Panc1 (cell line): ENCODE measurements at places on chromosomes 7 and 10.

DNA sequence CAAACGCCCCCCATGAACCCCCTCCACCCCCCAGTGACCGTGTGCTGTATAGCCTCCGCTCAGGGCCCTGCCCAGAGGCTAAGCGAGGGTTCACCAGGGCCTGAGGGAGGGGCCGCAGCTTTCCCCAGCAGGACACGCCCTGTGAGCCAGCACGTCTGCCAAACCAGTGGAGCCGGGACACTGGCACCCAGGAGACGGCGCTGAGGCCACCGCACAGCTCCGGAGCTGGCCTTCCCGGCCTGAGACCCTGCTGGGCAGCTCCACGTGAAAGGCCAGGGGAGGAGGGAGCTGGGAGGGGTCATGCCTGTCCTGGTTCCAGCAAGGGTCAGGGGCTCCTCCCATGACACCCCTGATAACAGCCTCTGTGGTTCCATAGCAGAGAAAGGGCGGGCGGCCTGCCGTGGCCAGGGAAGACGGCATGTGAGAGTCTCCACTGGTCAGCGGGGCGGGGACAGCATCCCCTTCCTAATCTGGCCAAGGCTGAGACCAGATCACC, 278.3 kb downstream of the ELFN1 start:
- DNase-seq: no peak

- DNase-seq: no peak
Observed at GRCh38 chr10:57897611-57898010, 370.1 kb downstream of the IPMK start.

GRCh38 chr10:76778914-76779795, 858.5 kb downstream of the KCNMA1 start:
- DNase-seq: no peak

GRCh38 chr10:74194545-74194944, 43.5 kb downstream of the ADK start:
- DNase-seq: no peak

DNA sequence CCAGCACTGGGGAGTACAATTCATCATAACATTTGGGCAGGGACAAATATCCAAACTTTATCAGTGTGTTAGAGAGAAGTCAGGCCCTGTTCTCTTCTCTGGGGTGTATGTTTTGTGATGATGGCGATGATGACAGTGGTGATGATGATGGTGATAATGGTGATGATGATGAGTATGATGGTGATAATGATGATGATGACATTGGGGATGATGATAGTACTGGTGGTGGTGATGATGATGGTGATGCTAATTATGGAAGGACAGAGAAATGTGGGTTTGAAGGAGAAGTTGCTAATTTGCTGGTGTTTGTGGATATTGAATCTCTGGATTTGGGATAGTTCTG, 64.0 kb downstream of the CAMK1D start:
- DNase-seq: no peak

DNA sequence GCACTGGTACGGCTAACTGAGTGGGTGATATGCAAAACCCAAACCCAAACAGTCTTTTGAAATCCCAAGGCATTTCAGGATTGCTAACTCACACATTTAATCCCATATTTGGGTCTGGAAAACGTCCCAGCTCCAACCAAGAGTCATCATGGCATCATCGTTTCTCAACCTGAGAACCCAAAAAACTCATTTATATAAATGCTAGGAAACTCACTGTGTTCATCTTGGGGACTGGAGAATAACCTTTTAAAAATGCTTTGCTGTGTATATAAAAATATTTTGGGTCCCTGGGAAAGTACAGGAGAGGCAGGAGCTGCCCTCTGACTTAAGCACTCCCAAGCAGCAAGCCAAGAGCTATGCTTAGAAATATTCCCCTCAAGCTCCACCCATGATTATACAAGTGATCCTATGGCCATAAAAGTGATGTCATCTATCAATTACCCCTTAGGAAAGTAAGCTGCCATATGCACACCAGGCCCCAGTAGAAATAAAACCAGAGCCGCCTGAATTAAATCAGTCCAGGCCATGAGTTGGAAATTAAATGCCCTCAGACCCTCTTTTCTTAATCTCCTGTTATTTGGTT, 352.1 kb downstream of the FRMD4A start:
- no peak for DNase-seq

- DNase-seq: no peak
Observed at GRCh38 chr7:100167912-100168323, 499 bp downstream of the GAL3ST4 start.

- DNase-seq: no peak
Observed at GRCh38 chr10:33819206-33819605, 484.7 kb upstream of the NRP1 start.

GRCh38 chr7:16900209-16900768, 18.5 kb upstream of the AGR3 start:
- DNase-seq: no peak

DNA sequence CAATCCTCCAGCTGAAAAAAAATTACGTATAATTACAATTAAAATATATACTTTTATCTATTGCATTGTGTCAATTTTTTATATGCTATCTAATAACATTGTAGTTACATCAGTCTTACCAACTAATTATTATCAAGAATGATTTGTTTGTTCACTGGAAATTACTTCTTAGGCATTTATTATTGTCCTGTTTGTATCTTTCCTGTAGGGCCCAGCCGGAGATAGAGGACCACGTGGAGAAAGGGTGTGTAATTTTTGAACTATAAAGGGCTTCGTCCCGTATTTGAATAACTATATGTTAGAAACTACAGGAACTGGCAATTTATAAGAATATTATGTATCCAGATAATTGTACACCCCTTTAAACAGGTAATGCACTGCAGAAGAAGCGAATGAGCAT, 4.1 kb downstream of the COL1A2 start:
- no peak for DNase-seq

- no peak for DNase-seq
Observed at GRCh38 chr7:31892099-31892829, 177.9 kb downstream of the PDE1C start.

DNA sequence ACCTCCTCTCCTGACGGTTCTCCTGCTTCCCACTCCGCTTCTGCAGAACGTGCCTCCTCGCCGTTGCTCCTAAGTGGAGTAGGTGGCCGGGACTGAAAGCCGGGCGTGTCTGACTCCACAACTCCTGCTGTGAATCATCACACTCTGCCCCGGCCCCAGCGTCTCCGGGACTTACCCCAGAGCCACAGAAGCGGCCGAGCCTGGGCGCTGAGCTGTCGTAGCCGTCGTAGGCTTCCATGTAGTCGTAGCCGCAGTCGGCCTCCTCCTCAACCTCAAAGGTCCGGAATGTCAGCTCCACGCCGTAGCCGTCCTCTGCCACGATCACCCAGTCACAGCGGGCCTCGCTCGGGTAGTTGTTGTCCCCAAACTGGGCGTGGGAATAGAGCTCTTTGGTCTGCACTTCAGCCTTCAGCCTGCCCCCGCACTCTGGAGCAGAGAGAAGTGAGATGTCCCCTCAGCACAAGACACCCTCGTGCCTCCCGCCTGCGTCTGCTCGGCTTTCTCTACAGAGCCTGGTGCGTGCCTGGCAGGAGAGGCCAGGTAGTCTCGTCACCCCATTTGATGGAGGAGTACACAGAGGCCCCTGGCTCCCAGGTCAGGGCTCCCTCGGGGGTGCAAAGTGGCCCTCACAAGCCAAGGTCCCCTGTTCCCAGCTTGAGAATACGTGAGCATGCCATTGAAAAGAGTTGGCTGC, 11.2 kb upstream of the OPALIN start:
- no peak for DNase-seq

DNA sequence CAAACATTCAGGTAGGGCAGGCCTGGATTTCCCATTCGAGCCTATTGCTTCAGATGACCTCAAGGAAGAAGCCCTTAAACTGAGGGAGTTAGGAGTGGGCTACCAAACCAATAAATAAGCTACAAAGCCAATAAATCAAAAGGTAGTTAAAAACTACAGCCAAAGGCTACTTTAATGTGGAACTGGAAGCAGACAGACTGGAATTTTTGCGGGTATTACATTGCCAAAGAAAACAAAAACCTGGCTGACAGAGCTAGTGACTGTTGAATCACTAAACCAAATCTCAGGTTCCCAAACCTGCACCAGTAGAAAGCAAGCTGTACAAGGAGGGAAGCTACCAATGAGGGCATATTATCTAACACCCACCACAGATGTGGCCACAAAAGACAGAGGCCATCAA, 315.6 kb downstream of the GRM8 start:
- no peak for DNase-seq

DNA sequence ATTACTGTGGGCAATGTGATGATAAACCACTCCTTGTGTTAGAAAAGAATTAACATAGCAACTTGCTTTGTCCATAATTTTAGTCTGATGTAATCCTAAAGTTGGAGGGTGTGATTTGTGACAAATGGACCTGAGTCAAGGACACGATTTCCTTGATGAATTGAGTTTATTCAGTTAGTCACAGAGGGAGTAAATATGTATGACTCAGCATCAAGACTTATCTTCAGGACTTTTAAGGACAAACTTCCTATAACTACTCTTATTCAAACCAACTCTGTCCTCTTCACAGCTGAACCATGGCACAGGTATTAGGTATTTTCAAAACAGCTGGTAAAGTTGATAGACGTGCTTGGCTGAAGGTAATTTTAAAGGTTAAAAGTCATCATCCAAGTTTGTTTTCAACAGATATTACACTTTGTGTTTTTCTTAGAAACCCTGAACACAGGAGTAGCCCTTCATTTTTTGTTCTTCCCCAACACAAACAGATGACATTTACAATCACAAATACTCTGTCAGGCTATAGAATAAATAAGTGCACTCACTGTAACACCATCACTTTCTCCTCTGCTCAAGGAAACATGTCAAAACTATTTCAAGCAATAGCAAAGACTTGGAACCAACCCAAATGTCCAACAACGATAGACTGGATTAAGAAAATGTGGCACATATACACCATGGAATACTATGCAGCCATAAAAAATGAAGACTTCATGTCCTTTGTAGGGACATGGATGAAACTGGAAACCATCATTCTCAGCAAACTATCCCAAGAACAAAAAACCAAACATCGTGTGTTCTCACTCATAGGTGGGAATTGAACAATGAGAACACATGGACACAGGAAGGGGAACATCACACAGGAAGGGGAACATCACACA, 54.5 kb downstream of the COA1 start:
- DNase-seq: peak; percentile 92

GRCh38 chr7:2151801-2152612, 80.7 kb downstream of the MAD1L1 start:
- DNase-seq: no peak

DNA sequence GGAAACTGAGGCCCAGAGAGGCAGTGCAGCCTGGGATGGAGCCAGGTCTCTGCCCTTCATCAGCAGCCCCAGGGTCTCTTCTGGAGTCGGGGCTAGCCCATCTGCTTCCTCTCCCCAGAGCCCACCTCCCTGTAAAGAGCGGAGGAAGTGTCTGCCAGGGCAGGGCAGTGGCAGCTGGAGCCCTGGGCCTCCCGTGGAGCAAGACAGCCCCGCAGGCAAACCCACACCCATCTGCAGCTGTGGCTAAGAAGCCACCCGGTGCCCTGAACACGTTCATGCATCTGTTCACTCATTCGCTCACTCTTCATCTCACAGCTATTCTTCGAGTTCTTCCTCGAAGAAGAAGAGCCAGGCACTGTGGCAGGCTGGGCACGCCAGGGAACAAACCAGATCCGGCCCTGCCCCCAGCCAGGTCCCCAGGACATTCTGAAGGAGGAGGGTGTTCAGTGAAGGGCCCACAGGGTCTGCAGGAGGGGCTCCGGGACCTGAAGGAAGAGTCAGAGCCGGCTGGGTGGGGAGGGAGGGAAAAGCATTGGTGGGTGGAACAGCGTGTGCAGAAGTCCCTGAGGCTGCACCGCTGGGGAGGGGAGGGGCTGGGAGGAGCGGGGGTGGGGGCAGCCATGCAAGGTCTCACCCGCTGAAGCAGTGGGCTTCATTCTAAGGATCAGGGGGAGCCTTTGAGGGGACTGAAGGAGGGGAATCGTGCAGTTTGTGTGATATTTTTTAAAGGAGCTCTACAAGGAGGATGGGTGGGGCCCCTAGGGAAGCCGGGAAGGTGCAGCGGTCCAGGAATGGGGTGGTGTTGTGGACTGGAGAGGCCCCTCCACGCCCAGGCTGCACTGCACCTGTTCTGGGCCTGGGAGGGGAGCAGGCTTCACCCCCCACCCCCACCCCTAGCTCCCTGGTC, 99.1 kb downstream of the UNCX start:
- DNase-seq: no peak

- DNase-seq: no peak
Observed at GRCh38 chr10:61821693-61822092, 79.8 kb upstream of the ARID5B start.

DNA sequence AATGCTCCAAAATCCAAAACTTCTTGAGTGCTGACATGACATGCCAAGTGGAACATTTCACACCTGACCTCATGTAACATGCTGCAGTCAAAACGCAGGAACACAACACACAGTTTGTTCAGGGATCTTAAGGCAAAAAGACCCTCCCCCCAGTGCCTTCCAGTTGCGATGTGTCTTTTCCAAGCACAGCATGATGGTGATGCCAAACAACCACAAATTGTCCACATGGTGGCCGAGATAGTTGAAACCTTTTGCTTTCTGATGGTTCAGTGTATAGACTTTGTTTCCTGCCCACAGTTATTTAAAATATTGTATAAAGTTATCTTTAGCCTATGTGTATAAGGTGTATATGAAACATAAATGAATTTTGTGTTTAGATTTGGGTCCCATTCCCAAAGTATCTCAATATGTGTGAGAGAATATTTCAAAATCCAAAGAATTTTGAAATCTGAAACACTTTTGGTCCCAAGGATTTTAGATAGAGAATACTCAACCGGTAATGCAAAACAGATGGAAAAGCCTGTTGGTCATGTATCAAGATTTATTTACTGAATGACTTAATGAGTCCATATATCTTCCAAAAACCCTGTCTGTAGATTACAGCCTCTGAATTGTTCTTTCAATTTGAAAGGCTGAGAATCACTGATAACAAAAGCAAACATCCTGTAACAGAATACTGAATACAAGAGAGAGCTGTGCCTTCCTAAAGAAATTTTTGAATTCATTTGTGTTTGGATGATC, 93.4 kb upstream of the OIT3 start:
- DNase-seq: no peak

DNA sequence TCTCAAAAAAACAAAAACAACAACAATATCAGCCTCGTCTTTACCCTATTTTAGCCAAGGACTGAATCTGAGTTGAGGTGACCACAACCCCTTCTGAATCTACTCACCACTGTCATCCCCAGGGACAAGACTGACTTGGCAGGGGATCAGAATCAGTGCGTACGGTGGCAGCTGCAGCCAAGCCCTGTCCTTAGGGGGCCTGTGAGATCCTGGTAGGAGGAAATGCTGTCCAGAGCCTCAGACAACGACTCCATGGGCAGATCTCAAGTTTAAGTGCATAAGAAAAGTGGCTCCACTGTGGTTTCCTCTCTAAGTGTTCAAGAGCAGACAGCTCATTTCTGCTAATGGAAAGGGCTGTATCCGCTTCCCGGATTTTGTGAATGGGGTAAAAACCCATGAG, 22.4 kb upstream of the CYTH3 start:
- no peak for DNase-seq

GRCh38 chr10:96357038-96357620, 1.7 kb downstream of the OPALIN start:
- DNase-seq: no peak

DNA sequence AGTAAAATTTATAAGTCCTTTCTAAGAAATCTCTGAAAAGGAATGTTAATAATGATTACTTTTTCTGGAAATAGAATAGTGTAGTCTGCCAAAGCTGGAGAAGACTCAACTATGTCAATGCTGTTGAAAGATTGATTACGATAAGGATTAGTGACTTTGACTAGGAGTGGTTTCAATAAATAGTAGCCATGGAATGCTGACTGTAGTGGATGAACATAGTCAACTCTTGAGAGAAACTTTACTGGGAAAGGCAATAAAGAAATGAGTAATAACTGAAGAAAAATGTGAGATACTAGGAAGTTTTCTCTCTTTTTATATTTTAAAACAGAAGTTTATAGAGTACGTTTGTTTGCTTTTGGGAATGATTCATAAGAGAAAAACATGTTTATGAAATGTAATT, 105.0 kb upstream of the CDK13 start:
- DNase-seq: no peak
